ENCODE measurements at places on chromosomes 11 and 22. TPM values are rescaled to one million over a fixed set of nuclear protein-coding genes. Genes with fewer than 3 reads are reported as not detected.

The OVCH2 gene
- total RNA-seq, result not detected

The C22orf42 gene
- total RNA-seq, result not detected

The CAPN5 gene
- total RNA-seq, result 17.2 TPM

The GUCD1 gene
- total RNA-seq, result 48.7 TPM

All from occipital lobe (tissue), 3 donors.